ENCODE measurements at places on chromosomes 5 and 9.

DNA sequence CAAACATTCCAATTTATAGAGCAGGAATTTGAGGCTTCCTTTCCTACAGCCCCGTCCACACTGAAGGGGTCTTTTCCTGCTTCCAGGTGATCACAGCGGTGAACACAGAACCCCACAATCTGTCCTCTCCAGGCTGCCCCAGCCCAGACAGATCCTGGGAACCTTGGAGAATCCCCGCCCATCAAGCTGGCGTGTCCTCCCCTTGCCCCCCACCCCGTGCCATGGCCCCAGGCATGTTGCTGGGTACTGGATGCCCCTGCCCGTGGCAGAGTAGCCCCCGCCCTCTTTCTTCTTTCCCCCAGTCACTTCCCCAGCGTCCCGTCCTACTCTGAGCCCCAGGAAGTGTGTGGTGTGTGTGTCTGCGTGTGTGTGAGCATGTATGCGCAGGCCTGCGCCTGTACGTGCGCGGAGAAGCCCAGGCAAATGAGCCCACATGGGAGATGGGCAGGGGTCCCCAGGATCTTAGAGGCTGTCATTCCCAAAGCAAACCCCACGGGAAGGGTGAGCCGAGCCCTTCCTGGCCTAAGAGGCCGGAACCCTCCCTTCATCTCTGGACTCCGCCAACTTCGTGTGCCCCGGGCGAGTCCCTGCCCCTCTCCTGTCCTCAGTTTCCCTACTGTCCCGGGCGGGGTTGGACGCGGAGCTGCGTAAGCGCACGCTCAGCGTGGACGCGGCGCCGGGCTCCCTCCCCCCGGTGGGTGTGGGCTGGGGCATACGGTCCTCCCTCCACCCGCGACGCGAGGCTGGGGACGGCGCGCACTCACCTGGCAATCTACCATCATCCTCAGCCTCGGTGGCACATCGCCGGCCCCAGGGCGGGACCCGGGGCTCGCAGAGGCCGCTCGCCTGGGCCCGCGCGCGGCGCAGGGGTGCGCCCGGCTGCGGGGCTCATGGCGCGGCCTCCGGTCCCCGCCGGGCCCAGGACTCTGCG, 15.2 kb downstream of the GBGT1 start:
- no peak for DNase-seq

DNA sequence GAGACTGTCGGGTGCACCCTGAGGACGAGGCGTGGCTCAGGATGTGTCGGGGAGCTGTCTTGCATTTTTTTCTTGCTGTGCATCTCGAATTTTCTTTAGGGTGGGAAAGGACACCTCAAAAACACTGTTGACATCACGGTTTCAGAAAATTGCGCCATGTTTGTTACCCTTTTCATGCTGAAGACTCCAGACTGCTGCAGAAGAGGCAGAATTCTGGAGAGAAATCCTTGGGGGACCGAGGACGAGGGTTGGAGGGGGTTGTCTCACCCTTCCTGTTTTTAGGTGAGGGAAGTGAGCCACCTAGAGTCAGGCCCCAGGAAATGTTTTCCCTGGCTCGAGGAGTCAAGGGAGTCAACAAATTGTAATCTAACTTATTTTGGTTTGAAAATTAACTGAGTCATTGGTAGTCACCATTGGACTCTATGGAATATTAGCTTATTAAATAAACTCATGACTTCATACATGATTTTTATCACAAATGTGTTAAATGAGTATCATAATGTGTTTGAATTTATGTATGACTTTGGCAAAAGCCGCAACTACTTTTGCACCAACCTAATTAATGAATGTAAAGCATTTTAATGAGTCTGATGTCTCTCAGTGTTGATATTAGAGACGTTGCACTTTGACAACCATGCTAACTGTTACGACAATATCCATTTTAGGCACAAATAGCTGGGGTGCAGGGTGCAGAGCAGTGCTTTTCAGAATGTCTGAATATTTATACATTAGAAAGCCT, 724 bp upstream of the LYSMD3 start:
- peak; percentile 67 for DNase-seq

GRCh38 chr5:131270809-131271208, 7.0 kb downstream of the CDC42SE2 start:
- no peak for DNase-seq

- no peak for DNase-seq
Measured at GRCh38 chr9:2628919-2629318, 7.3 kb downstream of the VLDLR start.

GRCh38 chr5:3891113-3891512, 295.5 kb downstream of the IRX1 start:
- DNase-seq: no peak

DNA sequence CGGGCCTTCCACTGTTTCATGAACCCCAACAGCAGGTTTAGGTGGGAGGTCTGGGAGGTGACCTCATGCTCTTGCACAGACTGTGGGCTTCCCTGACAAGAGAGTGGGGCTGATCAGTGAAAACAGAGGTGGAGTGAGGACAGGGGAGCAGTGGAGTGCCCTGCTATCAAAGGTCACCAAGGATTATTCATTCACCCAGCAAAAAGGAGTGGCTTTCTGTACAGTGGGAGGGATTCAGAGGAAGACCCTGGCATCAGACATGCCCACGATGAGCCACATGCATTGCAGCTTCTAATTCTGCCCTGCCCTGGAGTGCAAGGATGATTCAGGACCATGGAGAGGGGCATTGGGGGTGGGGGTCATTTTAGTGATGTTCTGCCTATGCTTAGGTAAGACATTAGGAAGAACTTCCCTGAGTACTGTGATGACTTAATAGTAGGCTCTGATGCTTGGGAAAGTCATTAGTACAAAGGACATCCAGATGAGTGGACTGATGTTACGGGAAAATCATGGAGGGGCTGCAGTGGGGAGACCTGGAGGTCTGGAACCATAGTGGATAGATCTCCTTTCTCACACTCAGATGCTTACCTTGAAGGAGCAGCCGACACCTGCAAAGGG, 12.8 kb downstream of the TRAF1 start:
- no peak for DNase-seq
